Smooth muscle cell of trachea (primary cell): ENCODE measurements at places on chromosomes 5 and 9. TPM values are rescaled to one million over a fixed set of nuclear protein-coding genes. Genes with fewer than 3 reads are reported as not detected.

The KLF4 gene
- total RNA-seq, result 27.2 and 60.2 TPM in 2 replicates

The BSPRY gene
- total RNA-seq, result not detected in 2 replicates

The CD274 gene
- total RNA-seq, result 3.2 and 3.3 TPM in 2 replicates

The ATG10 gene
- total RNA-seq, result 8.1 and 16.9 TPM in 2 replicates

The MEGF10 gene
- total RNA-seq, result under 0.01 TPM in 1 of 2 replicates, not detected in the other

The PCDHB16 gene
- total RNA-seq, result 0.15 and 0.50 TPM in 2 replicates

The MSX2 gene
- 1.9 and 15.9 TPM in 2 replicates for total RNA-seq

The KIF4B gene
- 0.15 and 0.17 TPM in 2 replicates for total RNA-seq

The IL33 gene
- 19.6 and 44.5 TPM in 2 replicates for total RNA-seq

The STC2 gene
- total RNA-seq, result 113 and 464 TPM in 2 replicates
